Effector CD8-positive, alpha-beta T cell (primary cell): ENCODE measurements at places on chromosomes 5 and 9.

- no peak for DNase-seq
These were observed 233.6 kb downstream of the MAST4 start for GRCh38 chr5:66829826-66830225.

DNA sequence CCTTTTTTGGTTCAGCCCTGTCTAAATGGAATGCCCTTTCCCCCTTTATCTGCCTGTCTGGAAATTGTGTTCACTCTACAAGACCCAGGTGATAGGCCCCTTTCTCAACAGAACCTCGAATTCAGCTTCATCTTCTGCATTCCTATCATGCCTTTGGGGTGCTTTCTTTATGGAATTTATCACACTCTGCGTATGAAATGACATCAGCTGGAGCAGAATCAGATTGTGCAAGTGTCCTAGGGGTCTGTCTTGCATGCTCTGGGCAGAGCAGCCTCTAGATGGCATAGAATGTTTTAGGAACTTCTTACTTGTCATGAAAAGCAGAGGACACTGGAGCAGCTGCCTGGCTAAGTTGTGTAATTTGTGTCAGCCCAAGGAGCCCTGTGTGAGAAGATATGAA, 84.9 kb downstream of the ISL1 start:
- no peak for DNase-seq

- DNase-seq, result no peak
These were observed 59.3 kb upstream of the ANGPTL2 start for GRCh38 chr9:127181595-127182190.

GRCh38 chr5:42715785-42716184, 40.8 kb upstream of the CCDC152 start:
- DNase-seq, result no peak

- no peak for DNase-seq
These were observed 1.8 kb downstream of the ACER2 start for GRCh38 chr9:19410594-19410993.

GRCh38 chr5:159199225-159199624, 10.1 kb downstream of the RNF145 start:
- no peak for DNase-seq

- DNase-seq, result no peak
These were observed 156.1 kb downstream of the DENND1A start for GRCh38 chr9:123773783-123774182.

DNA sequence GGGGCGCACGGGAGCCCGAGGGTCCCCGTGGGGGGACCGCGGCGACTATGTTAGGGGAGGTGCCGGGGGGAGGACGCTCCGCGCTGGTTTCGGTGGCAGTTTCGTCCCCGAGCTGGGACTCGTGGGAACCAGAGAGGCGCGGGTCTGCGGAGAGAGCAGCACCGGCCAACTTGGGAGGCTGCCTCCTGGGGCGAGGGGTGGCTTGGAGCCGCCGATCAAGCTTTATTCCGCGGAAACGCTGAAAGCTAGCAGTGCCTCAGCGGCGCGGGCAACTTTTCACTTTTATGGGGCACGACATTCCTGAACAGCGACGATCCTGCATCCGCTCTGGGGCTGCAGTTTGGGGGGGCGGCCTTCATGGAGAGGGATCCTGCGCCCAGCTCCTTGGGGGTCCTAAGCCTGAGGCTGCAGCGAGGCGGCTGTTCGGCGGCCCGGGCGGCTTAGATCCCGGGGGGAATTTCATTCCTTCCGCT, 369 bp downstream of the OCLN start:
- DNase-seq, result no peak

- no peak for DNase-seq
These were observed 2039.1 kb upstream of the CDH9 start for GRCh38 chr5:29077451-29077850.

DNA sequence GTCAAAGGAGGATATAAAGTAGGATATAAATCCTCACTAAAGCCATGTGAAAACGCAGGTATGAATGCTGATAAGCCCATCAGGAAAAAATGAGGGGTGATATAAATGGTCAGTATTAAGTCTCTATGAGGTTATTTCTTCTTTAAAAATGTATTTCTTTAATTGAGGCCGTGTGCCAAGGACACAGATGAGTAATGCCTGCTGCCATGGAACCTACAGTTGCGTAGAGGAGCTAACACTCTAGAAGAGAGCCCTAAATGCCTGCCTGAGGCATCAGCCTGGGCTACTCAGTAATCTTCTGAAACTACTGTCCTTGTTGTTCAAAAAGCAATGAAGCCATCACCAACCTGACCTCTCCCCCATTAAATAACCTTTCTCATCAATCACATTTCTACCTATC, 84.9 kb downstream of the KLHL3 start:
- DNase-seq, result no peak

- no peak for DNase-seq
These were observed 30.6 kb downstream of the KDM4C start for GRCh38 chr9:6788162-6789016.

DNA sequence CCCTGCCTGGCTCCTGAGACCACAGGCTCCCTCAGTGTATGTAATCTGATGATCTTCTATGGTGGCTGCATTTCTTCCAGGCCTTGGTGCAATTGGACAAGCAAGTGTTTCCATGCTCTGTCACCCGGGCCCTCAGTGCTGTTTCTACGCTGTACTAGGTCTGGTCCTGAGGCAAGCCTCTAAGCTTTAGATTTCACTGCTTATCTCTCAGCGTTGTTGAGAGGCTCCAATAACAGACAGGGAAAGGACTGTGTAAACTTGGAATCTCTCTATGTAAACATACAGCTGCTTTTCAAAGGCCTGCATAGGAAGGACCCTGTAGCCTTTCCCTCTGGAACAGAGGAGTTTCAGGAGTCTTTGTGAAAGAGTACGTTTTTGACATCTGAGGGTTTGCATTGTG, 38.6 kb upstream of the NFIB start:
- no peak for DNase-seq

DNA sequence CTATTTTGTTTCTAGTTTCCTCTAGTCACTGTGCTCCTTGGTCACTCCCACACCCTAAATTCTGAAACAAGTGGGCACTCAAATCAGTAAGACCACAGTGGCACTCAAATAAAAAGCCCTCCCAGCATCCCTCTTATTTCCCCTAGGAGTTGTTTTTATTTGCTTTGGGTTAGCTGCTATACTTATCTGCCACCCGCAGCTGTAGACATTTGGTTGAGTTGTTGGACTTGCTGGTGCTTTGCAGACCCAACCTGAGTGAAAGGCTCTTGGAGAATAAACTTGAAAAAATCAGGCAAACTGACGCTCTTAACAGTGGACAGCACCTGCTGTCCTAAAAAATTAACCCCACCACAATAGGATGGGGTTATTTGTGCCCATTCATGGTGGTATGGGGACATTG, 203.0 kb downstream of the SPATA31A6 start:
- no peak for DNase-seq

- no peak for DNase-seq
These were observed 242.6 kb downstream of the DENND1A start for GRCh38 chr9:123687246-123687751.

DNA sequence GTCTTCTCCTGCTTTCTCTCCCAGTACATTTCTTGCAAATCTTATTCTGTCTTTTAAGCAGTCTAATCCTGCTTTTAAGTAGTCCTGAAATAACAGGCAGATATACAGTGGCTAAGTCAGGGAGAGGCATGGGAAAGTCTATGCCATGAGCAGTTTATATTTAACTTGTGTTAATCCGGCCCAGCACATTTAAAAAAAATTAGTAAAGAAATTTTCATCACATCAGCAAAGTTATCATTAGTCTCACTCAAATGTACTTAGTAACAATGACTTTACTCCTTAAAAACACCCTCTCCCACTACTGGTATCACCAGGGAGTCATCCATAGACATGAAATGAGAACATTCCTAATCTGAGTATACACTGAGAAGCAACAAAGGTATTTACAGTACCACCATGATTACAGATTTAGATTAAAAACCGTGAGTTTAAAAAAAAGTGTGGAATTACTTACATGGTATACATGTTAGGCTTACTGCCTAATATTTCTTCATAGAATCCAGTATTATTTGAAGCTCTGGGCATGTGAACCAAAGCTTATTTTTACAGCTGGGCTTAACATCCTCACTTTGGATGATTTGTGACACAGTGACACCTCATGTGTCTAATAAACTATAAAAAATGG, 75.9 kb upstream of the DAB2 start:
- DNase-seq, result no peak

DNA sequence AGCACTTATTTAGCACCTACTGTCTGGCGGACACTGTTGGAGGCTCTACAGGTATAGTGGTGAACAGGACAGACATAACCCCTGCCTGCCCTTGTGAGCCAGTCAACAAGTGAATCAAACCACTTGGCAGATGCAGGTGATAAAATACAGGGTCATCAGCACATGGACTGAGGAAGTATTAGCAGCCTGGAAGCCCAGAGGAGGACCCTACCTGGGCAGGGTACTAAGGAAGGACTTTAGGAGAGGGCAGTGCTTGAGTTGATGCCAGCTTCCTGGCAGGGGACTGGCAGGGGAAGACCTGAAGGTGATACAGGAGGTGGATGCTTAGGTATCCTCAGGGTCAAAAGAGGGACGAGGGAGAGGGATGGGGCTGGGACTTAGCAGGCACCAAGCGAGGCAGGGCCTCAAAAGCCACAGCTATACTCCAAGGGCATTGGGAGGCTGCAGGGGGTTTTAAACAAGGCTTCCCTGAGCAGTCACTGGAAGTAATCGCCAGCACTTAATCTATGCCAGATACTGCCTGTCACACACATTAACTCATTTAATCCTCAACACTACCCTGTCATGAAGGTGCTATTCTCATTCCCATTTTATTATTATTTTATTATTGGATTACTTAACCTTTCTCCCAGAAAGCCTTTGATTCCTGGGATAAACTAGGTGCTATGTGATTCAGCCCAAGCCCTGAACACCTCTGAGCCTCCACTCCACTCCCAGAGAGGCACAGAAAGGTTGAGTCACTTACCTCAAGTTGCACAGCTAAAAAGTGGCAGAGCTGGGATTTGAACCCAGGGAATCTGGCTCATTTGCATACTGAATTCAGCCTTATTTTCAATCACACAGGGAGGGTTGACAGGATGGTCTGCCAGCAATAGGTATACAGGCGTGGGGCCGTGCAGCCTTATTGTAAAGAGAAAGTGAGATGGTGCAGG, 63.8 kb upstream of the ORM1 start:
- no peak for DNase-seq

- DNase-seq, result no peak
These were observed 6.1 kb downstream of the IL13 start for GRCh38 chr5:132663771-132664695.

DNA sequence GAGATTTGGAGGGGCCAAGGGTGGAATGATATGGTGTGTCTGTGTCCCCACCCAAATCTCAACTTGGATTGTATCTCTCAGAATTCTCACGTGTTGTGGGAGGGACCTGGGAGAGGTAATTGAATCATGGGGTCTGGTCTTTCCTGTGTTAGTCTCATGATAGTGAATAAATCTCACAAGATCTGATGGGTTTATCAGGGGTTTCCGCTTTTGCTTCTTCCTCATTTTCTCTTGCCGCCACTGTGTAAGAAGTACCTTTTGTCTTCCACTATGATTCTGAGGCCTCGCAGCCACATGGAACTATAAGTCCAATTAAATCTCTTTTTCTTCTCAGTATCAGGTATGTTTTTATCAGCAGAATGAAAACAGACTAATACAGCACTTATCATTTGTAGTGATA, 29.5 kb upstream of the SPIN1 start:
- DNase-seq, result no peak

DNA sequence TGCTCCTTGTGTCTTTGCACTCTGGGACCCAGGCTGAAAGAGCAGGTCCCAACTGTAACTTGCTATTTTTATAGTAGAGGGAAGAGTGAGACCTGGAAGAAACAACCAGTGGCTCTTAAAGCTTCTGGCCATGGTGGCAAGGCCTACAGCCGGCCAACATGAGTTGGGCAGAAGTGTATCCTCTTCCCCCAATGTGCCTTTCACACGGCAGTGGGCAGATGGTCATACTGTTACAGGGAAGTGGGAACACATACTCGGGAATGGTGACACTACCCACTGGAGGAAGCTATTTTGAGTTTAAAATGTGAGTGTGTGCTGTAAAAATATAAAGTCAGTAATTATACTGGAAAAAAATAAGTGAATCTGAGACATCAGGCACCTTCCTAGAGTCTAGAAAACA, 116.0 kb downstream of the MVB12B start:
- DNase-seq, result no peak

GRCh38 chr9:101705135-101705661, 33.2 kb downstream of the GRIN3A start:
- DNase-seq, result no peak

GRCh38 chr9:132242621-132243155, 80.8 kb downstream of the NTNG2 start:
- no peak for DNase-seq

- no peak for DNase-seq
These were observed 4.6 kb downstream of the RUFY1 start for GRCh38 chr5:179554981-179555380.

- DNase-seq, result no peak
These were observed 26.0 kb downstream of the ZCCHC7 start for GRCh38 chr9:37146410-37146809.

DNA sequence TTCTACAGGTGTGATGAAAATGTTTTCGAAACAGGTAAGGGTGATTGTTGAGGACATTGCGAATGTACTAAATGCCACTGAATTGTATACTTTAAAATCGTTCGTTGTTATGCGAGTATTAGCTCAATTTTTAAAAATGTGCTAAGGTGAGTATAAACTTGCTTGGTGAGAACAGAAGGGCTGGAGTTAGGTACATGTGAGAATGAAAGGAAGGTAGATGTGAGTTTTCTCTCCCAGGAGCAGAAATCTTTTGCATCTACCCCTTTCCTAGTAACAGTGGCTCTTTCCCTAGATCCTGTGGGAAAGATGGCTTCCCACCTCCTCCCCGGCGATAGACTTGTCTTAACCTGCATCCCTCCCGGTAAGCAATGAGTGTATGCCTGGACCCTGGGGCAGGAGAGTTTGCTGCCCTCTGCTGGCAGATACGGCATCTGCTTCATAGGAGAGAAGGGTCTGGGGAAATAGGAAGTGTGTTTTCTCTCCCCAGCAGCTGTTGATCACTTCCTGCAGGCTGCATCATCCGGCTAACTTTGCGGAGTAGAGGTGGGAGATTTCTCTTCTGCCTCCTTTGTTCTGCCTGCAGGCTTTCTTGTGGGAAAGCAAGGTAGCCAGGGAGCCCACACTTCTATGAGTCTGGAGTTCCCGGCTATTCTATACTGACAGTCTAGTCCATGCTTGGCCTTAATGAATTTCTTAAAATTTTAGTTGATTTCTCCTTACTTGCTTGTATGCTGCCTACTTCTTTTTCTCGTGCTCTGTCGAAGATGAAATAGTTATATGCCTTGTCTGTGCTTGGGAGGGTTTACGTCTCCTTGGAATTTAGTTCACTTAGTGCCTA, 373.3 kb upstream of the SEMA6A start:
- peak; percentile 12 for DNase-seq

DNA sequence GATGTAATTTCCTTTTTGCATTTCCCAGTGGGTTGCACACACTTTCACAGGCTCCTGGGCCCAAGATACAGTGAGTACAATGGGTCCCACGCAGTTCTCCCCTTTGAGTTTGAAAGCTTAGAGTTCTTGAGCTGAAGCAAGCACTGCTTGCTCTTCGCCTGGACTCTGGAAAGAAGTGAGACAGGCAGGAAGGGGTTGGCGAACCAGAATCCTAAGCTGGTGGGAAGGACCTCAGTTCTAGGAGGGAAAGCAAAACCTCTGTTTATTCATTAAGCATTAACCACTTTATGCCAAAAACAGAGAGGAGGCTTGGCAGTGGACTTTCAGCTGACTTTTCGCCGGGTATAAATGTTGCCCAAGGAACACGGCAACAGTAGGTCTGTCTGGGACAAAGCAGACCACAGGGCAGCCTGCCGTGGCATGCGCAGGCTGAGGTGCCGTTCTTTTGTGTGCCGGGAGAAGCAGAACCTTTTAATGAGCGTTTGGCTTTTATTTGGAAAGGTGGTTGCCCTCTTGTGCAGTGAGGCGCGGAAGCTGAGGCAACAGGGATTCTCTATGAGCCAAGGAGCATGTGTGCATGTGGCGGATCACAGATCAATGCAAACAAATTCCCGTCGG, 239.9 kb upstream of the PANK3 start:
- DNase-seq, result no peak
